Activated T-cell treated with anti-CD3 and anti-CD28 coated beads for 24 hours (primary cell): ENCODE measurements at places on chromosomes 1 and 21.

GRCh38 chr1:205975387-205975998 is 27.7 kb downstream of the RAB7B start:
- no peak for DNase-seq

DNA sequence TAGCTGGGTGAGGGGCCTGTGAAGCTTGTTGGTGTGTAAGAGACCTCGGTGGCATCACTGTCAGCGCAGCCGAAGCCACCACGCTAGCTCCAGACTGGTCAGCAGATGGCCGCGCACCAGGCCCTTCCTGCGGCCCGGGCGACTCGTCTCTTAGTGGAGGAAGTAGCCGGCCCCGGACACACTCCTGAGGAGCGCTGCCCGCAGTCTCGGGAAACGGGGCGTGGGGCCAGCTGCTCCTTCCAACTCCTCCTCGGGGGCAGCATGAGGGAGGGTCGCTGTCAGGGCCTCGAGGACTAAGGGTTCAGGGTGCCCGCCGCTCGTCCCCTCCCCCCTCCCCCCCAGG is 20.4 kb downstream of the H3-3A start:
- DNase-seq = no peak

DNA sequence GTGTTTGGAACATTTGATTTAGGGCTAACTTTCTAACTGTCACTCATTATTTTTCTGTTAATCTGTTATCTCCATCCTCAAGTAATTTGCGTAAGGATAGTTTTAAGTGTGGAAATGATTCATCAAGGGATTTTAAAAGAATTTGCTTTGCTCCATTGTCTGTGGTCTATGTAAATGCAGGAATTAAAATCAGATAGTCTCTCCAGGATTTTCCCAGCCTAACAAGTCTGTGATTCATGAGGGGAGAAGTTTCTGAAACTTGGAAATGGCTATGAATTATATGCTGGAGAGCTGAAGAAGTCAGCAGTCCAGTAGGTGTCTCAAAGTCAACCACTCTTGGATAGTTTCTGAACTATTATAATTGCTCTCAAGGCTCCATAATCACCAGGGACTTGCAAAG is 264.5 kb downstream of the MRPL39 start:
- no peak for DNase-seq

DNA sequence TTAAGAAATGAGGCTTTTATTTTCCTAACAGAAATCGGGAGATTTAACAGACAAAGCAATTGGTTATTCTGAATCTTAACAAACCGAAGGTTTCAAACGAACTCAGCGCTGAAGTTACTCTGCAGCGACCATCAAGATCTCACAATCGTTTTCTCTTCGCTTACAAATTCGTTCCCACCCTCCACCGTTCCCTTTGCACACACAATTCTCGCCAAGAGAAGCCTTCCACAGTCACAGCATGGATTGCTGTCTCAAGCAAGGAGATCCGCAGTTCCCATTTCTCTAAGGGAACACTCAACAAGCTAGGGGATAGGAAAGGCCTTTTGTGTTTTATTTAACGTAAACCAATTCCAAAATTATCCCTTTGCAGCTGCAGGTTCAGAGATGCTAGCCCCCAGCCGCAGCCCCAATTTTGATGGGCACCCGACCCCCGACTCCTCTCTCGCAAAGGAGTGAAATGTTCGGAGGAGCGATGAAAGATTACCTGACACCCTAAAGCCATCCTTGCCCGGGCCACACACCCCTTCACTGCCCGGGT is 755 bp downstream of the FBXO42 start:
- no peak for DNase-seq

DNA sequence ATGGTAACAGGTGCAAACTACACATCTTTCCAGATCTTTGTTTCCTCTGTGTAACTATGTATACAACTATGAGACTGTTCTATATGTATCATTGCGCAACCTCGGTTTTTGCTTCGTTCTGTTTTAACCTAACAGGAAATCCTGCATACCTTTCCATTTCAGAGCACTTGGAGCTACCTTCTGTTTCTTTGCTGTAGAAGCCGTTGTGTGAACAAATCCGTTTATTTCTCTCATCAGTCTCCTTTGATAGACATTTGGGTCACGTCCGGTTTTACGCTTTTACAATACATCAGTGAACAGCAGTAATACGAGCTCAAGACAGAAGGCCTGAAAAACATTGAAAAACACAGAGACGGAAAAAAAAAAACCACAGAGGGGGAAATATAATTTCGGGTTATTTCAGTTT is 10.5 kb downstream of the ATP5IF1 start:
- no peak for DNase-seq

GRCh38 chr1:75400716-75401115 is 210.2 kb downstream of the SLC44A5 start:
- DNase-seq = no peak

- DNase-seq = peak; percentile 7
Measured at GRCh38 chr1:59477286-59477685, 180.4 kb downstream of the FGGY start.

DNA sequence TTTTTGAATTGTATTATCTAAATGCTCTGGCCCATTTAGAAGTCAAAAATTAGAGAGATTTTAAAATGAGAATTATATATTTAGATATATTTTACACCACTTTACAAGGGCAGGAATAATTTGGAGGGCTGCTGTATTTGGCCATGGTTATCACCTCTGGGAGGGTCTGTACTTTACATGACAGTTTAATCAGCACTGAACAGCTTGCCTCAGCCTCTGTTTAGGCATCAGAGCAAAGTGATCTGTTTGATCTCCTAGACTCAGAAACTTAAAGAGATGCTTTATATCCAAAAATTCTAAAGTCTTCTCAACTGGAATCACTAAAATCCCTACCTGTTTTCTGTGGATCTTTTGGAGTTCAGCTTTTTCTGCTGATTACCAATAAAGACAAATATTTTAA is 5.4 kb upstream of the SPTA1 start:
- no peak for DNase-seq

- DNase-seq = no peak
Measured at GRCh38 chr21:35511696-35512162, 462.6 kb upstream of the RUNX1 start.

DNA sequence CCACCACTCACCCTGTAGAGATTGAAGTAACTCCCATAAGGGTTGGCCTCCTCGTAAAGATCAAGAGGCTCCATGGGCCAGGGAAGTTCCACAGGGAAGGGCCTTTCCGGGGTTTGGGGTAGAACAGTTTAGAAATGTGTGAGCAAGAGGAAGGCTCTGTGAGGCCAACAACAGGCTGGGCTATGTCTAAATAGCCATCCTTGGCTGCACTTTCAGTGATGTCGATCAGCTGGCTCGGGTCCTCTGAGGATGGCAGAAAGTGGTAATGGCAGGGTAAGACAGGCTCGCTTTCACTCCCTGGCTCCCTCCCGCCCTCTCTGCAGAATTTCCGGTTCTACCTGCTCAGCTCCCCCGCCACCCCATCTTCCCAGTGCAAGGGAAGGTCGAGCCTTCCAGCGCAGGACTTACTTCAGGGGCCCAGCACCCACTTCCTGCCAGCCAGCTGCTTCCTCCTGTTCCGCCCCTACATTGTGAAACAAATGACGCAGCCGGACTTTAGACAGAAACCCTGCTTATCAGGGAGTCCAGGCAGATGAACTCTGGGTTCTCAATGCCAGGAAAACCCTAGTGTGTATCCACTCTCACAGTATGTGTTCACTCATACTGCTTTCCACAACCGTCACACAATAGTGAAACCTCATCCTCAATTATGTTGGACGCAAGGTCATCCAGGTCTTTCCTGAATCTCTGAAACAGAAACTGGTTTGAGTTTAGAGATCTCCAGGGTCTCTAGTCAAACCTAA is 7.3 kb downstream of the F11R start:
- DNase-seq = peak; percentile 52

DNA sequence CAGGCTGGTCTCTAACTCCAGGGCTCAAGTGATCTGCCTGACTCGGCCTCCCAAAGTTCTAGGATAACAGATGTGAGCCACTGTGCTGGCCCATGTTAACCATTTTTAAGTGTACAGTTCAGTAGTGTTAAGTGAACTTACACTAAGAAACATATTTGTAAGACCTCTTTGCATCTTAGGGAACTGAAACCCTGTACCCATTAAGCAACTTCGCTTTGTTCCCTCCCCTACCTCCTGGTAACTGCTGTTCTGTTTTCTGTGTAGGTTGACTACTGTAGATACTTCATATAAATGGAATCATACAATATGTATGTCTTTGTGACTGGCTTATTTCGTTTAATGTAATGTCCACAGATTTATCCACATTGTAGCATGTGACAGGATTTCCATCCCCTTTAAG is 11.0 kb downstream of the NUDC start:
- DNase-seq = no peak

DNA sequence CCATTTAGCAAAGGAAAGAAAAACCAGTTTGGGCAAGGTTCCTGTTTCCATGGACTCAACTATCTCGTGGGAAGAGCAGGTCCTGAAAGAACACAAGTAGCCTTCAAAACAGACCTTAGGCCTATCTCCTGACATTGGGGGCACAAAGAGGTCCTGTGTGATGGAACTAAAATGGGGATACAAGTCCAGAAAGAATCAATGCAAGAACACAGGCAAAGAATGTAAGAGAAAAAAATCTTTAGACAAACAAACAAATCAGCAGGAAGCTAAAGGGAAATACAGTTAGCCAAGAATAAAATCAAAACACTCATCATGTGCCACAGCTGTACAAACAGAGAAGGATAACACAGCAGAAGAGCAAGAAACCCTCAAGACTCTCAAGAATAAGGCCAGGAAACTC is 28.2 kb downstream of the SLC30A10 start:
- DNase-seq = no peak

DNA sequence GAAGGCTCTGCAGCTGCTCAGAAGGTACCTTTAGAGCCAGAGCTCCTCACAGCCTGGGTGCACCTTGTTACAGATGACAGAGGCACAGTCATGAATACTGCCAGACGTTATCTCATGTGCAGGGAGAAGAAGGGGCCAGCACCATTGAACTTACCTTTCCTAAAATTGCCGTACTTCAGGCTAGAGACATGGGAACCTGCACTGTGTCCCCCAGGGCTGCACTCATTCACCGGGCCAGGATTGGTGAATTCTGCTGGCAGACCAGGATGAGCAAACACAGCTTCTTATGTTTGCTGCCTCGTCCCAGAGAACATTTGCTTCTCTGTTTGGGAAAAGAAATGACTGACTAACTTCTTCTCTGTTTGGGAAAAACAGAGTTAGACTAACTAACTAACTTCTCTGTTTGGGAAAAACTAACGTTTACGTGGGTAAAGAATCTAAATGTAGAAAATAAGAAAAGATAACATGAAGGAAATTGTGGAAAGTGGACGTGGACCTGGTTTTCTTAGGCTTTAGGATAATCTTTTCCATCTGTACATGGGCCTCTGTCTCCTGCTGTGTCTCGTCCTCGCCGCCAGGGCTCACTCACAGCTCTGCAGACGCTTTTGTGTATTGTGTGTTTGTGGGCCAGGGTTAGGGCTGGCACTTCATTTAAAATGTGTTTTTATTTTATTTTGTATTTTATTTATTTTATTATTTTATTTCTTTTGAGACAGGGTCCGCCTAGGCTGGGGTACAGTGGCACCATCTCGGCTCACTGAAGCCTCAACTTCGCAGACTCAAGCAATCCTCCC is 9.9 kb downstream of the OBSCN start:
- DNase-seq = no peak

DNA sequence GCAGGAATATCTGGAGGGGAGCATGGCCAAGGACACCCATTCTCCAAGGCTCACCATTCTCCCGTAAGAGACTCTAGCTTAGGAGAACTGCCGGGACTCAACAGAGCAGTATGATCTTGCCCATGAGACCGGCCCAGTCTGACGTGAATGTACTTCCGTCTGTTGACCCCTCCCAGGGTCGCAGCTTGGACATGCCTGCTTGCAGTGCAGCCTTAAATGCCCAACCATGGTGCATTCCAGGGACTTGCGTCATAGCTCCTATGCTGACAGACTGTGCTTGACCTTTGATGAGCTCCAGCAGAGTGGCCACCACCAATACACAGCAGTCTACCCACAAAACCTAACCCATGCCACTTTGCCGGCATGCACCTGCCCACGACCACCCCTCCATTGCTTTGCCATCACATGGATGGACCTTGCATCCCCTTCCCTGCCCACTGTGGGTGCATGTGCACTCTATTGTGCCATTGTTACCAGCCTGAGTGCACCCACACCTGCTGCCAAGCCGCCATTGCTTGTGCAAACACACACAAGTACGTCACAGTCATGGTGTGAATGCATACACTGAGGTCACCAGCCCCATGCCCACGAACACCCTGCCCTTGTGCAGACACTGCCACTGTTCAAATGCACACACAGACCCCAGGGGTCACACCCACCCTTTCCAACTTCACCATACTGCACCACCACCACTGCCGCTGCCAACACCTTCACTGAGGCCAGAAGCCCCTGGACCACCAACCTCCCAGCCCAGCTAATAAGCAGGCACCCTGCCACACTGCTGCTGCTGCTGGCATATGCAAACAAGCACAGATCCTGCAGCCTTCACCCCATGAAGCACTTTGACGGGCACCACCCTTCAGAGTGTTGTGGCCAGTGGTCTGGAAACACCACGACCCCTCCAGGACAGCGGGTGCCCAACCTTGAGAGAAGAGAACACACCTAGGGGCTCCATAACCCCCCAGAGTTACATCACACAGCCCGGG is 1141.3 kb downstream of the BRINP3 start:
- no peak for DNase-seq

DNA sequence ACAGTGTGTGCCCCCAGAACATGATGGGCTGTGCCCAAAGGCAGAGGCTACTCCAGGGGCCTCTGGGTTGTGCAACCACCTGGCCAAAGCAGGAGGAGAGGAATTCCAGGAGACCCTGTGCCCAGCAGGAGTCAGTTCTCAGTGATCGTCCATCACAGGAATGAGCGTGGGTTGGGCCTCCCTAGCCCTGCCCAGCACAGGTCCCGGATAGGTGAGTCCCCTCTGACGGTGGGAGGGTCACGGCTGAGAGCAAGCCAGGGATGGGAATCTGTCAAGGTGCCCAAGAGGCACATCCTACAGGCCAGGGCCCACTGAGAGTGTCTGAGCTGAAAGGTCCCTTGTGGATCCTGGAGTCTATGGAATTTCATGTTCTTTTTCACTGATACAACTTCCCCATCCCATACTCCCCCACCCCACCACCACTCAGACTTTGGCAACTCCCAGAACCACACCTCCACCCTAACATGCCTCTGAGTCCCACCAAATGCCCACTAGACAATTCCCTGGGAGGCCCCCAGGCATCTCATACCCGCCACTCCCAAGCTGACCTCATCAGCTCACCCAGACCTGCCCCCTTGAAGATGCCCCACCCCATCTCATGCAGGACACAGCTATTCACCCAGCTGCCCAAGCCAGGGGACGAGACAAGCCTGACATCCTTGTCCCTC is 3.1 kb downstream of the GJB4 start:
- DNase-seq = no peak

GRCh38 chr1:152919071-152919470 is 10.7 kb downstream of the IVL start:
- DNase-seq = no peak

GRCh38 chr1:49052102-49052501 is 275.4 kb upstream of the BEND5 start:
- no peak for DNase-seq

- no peak for DNase-seq
Measured at GRCh38 chr1:156100205-156100995, 14.1 kb upstream of the LMNA start.

- DNase-seq = no peak
Measured at GRCh38 chr1:111332190-111332589, 41.5 kb downstream of the CHIA start.
